Foreskin keratinocyte (primary cell): ENCODE measurements at places on chromosomes 4 and X.

GRCh38 chr4:87697272-87697671, 47.2 kb downstream of the DMP1 start:
- DNase-seq: peak; percentile 19

DNA sequence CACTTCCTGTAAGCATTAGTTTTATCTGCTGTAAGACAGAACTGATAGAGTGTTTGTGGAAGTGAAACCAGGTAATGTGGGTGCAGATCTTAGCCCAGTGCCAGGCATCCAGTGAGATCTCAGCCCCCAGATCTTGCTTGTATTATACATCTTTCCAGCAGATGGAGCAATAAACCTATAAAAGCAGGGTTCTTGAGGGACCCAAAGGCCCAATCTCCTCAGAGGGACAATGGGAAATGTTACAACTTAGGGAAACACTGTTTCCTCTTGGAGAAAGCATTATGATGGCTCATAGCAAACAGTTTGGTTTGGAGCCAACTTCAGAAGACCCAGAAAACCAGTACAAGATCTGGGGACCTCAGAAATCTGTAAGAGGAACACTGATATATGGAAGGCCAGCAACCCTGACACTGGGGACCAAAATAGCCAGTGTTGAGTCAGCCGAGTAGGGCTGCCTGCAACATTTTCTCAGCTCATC, 206.3 kb downstream of the SLC7A11 start:
- peak; percentile 42 for DNase-seq

GRCh38 chrX:130173190-130173895, 1.6 kb downstream of the RAB33A start:
- DNase-seq: no peak

DNA sequence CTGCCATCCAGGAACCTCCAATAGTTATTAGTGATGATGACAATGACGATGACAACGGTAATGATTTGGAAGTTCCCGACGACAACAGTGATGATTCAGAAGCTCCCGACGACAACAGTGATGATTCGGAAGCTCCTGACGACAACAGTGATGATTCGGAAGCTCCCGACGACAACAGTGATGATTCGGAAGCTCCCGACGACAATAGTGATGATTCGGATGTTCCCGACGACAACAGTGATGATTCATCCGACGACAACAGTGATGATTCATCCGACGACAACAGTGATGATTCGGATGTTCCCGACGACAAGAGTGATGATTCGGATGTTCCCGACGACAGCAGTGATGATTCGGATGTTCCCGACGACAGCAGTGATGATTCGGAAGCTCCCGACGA, 14.7 kb downstream of the CXCR3 start:
- DNase-seq: no peak

DNA sequence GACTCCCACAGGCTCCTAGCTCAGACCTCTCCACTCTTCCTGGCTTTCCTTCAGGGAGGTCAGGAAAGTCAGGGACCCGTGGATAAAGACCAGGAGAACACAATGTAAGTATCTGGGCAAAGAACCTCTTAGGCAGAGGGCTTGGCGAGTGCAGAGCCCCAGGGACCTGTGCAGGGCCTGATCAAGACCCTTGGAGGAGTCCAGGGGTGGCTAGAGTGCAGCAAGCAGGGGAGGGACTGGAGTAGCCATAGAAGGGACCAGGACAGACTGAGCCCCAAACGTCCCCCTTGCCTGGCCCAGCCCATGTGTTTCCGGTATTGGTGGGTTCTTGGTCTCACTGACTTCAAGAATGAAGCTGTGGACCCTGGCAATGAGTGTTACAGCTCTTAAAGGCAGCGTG, 5.9 kb upstream of the TNIP2 start:
- no peak for DNase-seq

DNA sequence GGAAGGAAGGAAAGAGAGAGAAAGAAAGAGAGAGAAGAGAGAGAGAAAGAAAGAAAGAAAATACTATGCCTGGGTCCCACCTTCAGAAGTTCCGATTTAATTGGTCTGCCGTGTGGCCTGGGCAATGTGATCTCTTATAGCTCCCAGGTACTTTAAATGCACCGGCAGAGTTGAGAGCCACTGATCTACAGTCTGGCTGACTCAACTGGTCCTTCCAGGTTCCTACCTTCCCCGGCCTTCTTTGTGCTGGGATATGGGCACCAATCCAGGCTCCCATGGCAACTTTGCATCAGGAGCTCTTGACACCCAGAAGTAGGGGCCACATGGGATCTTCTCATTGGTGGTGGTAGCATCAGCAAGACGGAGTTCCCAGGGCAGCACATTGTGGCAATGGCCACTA, 186.5 kb upstream of the ATP6AP2 start:
- no peak for DNase-seq

DNA sequence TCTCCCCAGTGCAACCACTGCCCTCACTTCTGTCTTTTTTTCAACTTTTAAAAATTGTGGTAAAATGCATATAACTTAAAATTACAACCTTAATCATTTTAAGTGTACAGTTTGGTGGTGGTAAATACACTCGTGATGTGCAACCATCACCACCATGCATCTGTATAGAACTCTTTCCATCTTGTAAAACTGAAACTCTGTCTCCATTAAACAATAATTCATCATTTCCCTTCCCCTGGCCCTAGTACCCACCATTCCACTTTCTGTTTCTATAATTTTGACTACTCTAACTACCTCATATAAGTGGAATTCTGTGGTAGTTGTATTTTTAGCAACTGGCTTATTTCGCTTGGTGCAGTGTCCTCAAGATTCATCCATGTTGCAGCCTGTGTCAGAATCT, 6.8 kb upstream of the CTBP1 start:
- DNase-seq: no peak

- peak; percentile 84 for DNase-seq
Measured at GRCh38 chr4:106358899-106359298, 9.7 kb downstream of the GIMD1 start.

DNA sequence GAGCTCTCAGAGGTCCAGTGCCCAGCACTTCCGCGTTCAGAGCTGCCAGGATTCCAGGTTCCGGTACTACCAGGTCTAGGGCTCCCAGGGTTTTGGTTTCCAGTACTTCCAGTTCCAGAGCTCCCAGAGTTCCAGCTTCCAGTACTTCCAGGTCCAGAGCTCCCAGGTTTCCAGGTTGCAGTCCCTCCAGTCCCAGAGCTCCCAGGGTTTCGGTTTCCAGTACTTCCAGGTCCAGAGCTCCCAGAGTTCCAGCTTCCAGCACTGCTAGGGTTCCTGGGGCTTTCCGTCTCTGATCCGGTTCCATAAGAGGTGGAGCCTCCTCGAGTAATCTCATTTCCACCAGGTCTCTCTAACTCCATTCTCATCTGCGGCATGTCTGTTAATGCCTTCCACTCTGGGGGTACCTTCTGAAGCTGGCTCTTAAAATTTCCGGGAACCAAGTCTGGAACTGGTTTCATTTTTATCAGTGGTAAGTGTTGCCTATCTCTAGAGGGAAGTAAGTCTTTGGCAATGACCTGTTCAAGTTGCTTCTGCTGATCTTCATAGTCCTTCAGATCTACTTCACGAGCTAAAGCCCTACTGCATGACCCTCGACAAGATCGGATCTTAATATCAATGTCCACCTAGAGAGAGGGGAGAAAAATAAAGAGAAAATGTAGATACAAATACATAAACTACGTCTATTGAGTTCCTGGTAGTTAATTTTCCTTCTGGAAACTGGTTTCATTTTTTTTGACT, 4.1 kb downstream of the FGA start:
- no peak for DNase-seq

DNA sequence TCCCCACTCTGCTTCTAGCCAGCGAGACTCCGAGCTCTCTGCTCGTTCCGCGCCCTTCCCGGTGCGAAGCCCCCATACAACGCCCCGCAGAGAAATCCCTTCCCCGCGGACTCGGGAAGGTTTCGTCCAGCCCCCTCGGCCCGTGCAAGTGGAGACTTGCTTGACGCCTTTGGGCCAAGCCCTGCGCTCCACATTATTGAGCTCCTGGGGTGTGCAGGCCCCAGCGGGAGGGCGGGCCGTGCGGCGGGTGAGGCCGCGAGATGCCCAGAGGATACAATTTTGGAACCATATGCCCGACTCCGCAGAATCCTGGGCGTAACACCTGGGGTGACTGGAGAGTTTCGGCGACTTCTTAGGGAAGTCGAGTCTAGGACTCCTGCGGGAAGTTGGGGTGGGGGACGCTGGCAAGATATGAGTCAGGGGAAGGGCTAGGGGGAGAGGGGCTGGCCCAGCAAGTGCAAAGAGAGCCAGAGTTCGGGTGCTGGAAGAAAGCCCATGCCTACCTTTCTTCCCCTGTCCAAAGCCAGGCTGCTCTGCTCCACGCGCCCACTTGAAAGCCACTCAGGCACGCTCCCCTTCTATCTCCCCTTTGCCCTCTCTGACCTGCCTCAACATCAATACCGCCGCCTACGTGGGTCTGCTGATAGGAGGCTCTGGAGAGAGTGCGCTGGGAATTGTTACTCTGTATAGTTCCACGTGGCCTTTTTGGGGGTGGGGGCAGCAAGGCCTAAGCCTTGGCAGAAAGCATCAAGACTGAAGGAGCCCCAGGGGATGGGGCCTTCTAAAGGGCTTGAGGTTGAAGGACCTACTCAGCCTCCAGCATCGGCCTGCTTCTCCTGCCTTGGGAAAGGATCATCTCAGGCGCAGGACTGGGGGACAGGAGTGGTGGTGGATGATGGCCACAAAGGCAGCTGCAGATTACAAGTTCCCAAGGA, 1.2 kb upstream of the ELF4 start:
- peak; percentile 70 for DNase-seq

- no peak for DNase-seq
Measured at GRCh38 chr4:15794905-15795304, 16.8 kb downstream of the CD38 start.

GRCh38 chrX:67787196-67787595, 243.4 kb downstream of the AR start:
- no peak for DNase-seq

DNA sequence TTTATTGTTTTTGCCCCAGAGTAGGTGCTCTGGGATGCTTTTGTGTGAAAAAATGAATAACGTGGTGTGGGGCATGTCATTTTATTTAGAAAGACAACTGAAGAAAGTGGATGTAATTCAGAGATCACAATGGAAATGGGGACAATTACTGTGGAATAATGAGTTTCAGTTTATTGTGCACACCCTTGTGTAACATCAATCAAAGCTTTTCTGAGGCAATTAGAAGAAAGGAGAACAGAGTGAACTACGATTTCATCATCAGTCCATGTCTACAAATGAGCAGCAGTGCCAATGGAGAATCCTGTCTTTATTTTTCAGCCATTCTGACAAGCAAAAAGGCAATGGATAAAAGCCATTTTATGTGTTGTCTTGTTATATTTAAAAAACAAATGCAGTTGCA, 339.2 kb downstream of the TMA16 start:
- DNase-seq: no peak

GRCh38 chr4:139813881-139814280, 148.3 kb downstream of the MGST2 start:
- no peak for DNase-seq

DNA sequence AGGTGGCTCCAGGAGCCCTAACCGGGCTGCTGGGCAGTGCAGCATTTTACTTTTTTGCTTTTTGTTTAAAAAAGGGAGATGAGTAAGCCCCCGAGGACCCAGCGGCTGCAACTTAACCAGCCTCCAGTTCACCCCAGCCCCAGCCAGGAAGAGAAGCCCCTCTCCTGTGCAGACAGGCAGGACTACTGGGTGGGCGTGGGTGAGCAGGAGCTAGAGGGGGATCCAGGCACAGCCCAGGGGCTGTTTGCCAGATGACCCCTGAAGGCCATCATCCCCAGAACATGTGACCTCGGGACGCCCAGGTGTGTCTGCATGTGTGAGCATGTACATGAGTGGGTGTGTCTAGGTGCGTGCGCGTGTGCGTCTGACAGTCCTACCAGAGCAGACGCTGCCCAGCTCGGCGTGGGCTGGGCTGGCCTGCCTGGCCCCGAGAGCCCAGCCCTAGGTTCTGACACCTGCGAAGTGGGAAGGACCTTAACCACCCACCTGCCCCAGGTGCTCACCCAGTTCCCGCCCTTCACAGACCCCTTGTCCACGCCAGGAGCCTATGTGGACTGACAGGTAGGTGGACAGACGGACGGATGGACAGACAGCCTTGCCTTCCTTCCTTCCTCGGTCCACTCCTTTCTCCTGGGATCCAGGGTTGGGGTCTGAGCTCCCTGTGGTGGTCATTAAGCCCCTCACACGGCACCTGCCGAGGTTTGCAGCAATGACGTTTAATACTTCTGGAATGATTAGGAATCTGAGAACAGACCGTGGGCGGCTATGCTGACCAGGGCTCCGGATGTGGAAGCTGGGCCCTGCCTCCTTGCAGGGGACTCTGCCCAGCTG, 7.8 kb upstream of the HAUS3 start:
- DNase-seq: peak; percentile 11

DNA sequence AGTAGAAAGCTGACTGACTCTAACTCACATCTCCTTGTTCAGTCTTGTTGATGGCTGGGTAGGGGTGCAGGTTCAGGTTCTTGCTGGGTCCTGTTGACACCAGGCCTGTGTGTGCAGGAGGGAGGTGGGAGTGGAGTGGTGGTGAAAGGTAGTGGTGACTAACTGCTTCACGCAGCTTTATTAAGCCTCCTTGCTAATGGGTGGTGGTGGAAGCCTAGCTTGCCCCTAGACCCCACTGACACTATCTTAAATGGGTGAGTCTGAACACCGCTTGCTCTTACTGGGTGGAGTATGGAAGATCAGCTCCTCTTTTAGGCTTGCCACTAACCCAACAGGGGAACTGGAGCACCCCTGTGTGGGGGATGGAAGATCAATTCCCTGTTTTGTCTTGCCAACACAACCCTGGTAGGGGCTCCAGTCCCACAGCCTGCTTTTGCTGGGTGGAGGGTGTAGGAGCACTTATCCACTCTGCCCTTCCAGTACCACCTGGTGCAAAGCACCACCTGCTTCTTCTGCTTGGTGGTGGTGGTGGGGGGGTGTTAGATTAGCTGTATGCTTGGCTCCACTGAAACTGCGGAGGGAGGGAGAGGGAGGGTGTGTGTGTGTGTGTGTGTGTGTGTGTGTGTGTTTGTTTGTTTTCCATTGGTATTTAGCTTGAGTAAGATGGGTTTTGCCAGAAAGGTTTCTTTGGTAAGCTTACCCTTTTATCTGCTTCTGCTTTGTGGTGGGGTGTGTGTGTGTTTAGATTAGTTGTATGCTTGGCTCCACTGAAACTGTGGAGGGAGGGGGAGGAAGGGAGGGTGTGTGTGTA, 25.6 kb downstream of the KDM6A start:
- no peak for DNase-seq

DNA sequence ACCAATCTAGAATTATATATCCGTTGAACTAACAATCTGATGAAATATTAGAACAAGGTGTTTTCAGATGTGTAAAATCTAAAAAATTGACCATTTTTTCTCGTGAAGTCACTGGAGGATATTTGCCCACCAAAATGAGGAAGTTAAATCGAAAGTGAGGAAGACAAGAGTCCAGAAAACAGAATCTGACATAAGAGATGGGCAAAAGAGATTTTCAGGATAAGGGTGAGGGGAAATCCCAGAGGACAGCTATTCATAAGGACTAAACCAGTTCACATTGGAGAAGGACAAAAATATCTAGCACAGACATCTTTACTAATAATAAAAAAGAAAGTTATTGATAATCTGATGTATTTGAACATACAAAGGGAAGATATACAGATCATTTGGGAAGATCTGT, 18.7 kb upstream of the ALG13 start:
- DNase-seq: no peak
